ENCODE measurements at places on chromosomes 6 and 20.

- no peak for DNase-seq
These were observed 90.4 kb downstream of the DLL1 start for GRCh38 chr6:170200458-170200891.

GRCh38 chr6:51934098-51934497, 153.3 kb downstream of the PKHD1 start:
- no peak for DNase-seq

- DNase-seq, result no peak
These were observed 250.9 kb upstream of the JAG1 start for GRCh38 chr20:10924644-10925201.

DNA sequence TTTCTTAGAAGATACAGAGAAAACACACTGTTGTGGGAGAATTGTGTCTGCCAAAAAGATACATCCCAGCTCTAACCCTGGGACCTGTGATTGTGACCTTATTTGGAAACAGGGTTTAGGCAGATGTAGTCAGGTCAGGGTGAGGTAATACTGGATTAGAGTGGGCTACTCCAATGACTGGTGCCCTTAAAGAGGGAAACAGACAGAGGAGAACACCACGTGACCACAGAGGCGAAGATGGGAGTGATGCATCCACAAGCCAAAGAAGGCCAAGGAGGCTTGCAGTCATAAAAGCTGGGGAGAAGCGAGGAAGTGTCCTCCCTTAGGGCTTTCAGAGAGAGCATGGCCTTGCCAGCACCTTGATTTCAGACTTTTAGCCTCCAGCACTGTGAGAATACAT, 35.6 kb downstream of the SLC52A3 start:
- no peak for DNase-seq

DNA sequence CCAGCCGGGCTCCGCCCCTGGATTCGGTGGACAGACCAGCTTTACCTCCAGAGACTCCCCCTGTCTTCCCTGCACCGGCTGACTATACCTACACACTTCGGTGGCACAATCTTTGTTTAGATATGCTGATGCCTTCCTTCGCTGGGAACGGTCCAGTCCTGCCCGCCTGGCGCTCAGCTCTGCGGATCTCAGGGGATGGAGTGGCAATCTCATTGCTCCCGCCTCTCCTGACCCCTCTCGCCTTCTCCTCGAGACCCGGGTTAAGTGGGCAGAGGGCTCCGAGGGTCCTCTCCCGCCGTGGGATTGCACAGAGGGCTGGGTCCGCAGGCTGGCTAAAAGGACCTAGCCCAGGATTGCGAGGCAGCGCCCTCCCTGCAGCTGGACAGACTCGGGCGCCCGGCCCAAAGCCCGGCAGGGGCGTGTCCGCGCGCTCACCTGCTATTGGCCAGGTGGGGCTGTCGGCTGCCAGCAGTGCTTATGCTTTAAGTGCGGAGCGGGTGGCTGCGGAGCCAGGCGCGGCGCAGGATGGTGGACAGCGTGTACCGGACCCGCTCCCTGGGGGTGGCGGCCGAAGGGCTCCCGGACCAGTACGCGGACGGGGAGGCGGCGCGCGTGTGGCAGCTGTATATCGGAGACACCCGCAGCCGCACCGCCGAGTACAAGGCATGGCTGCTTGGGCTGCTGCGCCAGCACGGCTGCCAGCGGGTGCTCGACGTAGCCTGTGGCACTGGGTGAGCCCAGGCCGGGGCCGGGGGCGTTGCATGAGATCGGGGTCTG, at the start of gene GNMT:
Gene GNMT (plus strand): TSS at position 512 of the 777 bp plus-strand sequence. CDS start 14 bp downstream, at position 526.
- DNase-seq, result no peak

Data from stimulated activated CD8-positive, alpha-beta memory T cell treated with anti-CD3 and anti-CD28 coated beads, Interleukin-4, amount 100 ng/mL, for 1 hour (primary cell).